ENCODE measurements at places on chromosomes 7 and 10.

- no peak for DNase-seq
Observed at GRCh38 chr7:131546126-131546525, 10.3 kb downstream of the PODXL start.

DNA sequence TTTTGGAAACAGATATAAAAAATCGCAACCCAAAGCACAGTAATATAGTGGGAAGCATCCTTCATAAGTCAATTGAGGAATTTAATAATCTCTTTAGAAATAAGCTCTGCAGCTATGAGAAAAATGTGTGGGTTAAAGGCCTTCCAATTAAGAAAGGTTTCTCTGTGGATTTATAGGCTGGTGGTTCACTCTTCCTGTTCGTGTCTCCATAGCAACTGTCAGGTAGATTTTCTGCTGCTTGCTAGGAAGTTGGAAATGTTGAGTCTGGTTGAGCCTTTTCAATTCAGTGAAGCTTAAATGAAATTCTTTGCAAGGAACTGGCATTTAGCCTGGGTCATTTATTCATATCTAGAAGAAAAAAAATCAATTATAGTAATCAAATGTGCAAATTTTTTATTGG is 652.8 kb upstream of the CELF2 start:
- no peak for DNase-seq

DNA sequence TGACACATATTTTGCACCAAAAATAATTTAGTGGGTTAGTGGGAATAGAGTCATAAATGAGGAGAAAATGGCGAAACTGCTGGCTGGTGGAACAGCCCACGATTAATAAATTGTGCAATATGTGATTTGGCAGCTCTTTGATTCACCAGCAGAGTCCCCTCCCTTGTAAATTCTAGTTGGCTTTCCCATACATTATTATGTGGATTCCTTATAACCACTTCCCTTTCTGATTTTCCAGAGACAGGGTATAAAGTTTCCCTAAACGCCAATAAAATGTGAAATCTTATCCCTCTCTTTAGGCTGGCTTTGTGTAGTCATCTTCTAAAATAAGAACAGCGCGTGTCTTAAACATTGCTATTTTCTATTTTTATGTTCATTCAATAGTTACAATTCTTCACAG is 149.4 kb upstream of the FERD3L start:
- no peak for DNase-seq

DNA sequence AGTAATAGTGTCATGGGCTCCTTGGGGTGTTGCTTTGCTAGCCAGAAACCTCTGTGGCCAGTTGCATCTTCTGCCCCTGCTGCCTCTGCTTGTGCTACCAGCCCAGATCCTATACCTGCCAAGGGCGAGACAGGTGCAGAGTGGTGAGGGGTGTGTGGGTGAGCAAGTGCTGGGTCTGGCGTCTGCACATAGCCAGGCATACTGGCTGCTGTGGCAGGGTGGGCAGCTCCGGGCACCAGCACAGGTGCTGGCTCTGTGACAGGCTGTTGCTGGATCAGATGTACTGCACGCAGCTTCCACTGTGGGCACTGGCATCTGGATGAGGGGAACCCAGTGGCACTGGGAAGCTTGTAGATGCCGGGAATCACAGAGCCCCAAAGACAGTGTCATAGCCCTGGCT is 148.4 kb downstream of the NXPH1 start:
- DNase-seq = no peak

DNA sequence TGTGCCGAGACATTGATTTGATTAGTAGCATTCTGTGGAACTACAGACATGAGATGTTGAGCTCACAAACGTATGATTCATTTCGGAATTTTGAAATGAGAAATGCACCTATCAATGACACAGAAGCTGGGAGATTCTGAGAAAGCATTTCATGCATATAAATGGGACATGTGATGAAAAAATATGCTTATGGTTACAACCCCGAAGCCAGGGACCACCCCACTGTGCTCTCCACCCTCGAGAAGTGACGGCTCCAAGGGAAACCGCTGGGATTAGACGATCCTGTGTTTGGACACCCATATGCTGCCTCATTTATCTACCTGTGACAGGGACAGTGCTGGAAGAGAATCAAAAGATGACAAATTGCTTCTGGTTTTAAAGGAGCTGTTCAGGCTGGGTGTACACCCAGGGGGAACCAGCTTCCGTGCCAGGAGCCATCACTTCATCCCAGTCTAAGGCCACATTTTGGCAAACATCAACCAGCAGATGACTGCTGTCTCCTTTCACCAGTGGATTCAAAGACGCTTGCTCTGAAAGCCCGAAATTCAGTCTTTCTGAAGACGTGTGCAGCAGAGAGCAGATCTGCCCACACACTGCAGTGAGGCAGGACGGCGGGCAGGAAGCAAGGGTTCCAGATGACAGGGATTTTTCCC is 109.9 kb downstream of the ATXN7L1 start:
- no peak for DNase-seq

DNA sequence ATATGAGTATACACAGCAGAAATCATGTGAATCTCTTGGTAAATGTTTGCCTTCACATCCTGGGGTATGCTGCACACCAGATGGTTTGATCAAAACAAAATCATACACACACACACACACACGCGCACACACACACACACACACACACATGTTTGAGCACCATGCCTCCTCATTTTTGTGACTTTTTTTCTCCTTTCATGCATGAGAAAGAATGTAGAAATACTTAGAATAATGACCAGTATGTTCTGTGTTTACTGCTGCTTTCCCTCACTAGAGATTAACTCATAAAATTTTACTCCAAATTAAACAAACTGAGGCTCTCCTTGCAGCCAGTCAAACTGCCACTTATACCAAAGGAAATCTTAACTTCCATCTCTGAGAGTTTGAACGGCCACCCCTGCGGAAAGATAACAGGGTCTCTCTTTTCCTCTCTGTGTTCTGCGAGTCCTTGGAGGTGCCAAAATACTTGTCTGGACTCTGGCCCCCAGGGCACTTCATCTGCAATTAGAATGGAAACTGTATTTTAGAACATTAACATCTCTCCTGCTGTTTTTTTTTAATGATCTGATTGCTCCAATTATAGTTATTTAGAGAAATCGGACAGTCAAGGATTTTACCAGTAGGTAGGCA is 320.8 kb upstream of the NFE2L3 start:
- no peak for DNase-seq

GRCh38 chr7:135374736-135375135 is 135.2 kb downstream of the CNOT4 start:
- no peak for DNase-seq

- DNase-seq = no peak
Observed at GRCh38 chr10:9828110-9828509, 1189.6 kb upstream of the CELF2 start.

- DNase-seq = no peak
Observed at GRCh38 chr10:101075775-101076174, 14.0 kb downstream of the KAZALD1 start.

DNA sequence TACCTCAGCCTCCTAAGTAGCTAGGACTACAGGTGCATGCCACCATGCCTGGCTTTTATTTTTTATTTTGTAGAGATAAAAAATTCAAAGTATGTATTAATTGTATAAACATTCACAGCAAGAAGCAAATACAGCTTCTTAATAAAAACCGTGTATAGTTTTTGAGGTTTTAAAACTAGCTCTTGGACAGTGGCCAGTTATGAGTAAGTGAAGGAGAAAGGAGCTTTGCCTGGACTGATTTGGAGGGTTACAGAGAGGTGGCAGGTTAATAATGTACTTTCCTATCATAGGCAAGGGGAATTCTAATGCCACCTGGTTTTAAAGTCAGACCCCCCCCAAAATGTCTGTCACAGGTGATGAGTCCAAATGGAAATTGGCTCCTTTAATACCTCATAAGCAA is 43.4 kb downstream of the ZNRF2 start:
- DNase-seq = no peak

- no peak for DNase-seq
Observed at GRCh38 chr7:73644688-73645286, 20.5 kb upstream of the MLXIPL start.

- DNase-seq = no peak
Observed at GRCh38 chr10:6916601-6917000, 336.5 kb upstream of the PRKCQ start.

DNA sequence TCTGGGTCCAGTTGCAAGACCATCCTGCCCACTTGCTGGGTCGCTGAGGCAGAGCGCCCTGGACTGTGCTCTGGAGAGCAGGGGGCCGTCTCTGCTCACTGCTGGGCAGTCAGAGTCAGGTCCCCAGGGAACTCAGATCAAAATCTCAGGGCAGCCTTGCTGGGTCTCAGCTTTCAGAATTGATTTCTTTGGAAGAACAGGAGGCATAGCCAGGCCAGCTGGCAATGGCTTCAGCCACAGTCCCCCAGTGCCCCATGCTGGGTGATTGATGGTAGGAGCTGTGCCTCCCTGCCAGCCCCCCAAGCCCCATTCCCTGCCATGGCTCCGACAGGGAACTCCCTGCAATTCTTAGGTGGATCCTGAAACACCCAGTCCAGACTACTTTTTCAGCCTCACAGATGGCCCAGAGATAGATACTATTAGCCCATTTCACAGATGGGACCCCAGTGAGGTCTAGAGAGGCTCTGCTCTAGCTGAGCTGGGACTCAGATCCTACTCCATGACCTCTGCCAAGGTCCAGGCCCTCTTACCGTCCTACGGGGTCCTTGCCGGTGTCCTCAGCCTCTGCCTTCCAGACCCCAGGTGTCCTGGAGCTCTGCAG is 467 bp downstream of the MMRN2 start:
- no peak for DNase-seq

DNA sequence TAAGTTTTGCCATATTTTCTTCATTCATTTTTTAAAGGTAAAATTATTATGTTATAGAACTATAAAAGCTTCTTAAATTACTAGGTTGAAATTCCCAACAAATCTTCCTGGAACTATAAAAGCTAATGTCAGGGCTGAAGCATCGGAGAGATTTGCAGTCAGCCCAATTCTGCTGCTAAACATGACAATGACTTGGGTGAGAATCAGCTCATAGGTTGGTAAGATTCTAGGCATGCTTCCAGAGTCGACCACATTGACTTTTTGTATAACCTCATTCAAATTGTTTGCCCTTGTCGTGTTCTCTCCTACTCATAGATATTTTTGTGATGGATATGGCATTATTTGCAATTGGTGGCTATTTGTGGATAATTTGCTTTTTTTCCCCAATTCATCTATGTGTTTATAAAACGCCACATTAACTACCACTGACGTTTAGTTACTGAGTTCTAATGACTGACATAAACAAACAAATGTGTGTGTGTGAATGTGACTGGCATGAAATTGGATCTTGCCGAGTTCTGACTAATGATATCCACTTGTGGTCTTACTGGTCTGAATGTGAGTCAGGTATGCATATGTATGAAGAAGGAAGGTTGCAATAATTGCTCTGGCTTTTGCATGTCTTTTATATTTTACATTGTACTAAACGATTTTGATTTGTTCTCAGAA is 579.8 kb downstream of the PARD3 start:
- no peak for DNase-seq

DNA sequence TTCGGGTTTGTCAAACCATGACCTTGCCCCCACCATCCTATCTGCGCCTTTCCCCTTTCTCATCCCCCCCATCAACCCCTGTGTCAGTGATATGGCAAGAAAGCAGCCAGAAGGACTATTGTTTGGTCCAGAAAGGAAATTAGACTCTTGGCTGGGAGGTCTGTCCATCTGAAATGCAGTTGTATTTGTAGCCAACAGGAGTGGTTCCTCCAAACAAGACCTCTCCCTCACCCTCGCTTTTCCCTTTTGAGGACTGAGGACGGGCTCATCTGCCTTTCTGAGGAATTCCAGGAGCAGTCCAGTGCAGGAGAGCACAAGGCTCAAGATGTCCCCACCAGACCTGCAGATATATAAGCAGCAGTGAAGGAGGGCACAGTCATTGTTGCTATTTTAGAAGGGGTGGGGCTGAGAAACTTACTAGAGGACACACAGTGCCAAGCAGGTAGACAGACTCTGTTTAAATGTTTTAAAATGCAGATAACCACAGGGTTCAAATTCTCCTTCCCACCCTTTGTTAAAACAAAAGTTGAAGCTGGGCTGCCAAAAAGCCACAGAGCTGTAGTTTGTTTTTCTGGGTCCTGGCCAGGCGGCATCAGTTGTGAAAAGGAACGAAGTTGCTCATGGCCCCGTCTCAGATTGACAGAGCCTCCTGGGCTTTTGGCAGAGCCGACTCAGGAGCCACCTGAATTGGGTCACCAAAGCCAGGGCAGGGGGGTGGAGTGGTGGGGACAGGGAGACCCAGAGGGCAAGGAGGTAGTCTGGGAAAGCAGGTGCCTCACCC is 37.3 kb downstream of the CYP17A1 start:
- DNase-seq = no peak

DNA sequence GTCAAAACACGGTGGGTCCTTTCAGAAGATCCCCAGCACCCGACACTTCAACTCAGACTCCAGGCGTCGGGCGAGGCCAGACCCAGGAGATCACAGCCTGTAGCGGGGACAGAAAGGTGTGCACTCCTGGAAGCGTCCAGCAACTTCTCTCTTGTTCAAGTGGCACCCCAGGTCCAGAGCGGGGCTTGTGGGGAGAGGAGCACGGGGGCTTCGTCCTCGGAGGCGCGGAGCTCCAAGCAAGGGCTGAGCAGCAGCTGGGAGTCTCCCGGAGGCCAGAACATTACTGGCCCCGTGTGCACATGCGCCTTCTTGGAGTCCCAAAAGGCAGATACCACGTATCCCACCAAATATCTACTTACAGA is 54.9 kb downstream of the ZRANB1 start:
- DNase-seq = no peak

DNA sequence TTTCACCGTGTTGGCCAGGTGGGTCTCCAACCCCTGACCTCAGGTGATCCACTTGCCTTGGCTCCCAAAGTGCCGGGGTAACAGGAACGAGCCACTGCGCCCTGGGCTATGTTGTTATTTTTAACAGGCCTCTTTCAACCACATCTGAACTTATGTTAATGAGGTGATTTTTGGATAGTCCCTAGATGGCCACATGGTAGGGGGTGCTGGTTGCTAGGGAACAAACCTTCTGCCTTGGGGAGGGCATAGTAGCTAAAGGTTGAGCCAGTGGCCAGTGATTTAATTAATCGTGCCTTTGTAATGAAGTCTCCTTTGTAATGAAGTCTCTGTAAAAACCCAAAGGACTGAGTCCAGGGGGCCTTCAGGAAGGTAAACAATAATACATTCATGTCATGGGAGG is 9.1 kb downstream of the COMTD1 start:
- DNase-seq = no peak

DNA sequence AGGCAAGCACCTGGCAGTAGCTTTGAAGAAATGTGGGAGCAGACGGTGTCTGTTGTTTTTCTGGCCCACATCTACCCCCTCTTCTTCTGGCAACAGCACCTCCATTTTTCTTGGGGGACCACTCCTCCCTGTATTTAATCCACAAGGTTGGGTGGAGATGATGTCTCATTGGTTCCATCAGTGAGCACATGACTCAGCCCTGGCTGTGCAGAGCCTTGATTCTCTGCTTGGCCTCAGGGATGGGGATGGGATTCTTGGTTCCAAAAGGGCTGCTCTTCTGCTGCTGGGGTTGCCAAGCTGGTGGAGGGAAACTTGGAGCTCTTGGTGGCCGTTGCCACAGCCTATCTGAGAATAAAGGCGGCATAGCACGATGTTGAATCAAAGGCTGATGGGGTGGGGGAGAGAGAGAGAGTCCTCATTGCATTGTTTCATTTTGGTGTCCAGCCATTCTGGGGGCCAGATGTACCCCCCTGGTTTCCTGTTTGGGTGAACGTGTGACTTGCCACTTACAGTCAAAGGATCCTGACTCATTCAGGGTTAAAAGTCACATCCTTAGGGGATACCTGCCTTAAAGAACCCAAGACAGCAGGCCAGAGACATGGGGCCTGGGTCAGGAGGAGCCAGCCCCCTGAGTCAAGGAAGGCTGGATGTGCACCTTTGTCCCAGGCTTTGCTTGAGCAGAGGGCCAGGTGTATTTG is 25.9 kb downstream of the GRK5 start:
- no peak for DNase-seq

- DNase-seq = no peak
Observed at GRCh38 chr7:22942191-22942590, 71.7 kb downstream of the HYCC1 start.

Measured in anterior cingulate cortex (tissue), 58 donors.